ENCODE measurements at places on chromosomes 2 and 18.

- no peak for DNase-seq
Observed at GRCh38 chr2:38446418-38446817, 69.3 kb upstream of the ATL2 start.

- no peak for DNase-seq
Observed at GRCh38 chr2:112776113-112776512, 8.2 kb downstream of the IL1A start.

- DNase-seq: no peak
Observed at GRCh38 chr2:120876526-120877280, 141.0 kb downstream of the GLI2 start.

- no peak for DNase-seq
Observed at GRCh38 chr2:214079032-214079431, 331.8 kb upstream of the VWC2L start.

- DNase-seq: peak; percentile 29
Observed at GRCh38 chr18:41906528-41907146, 48.4 kb upstream of the PIK3C3 start.

GRCh38 chr2:173676647-173677046 lies 288.5 kb downstream of the SP3 start:
- DNase-seq: no peak

- no peak for DNase-seq
Observed at GRCh38 chr2:219622472-219622871, 5.0 kb upstream of the SLC4A3 start.

GRCh38 chr2:165522719-165523118 lies 53.2 kb downstream of the CSRNP3 start:
- DNase-seq: no peak

DNA sequence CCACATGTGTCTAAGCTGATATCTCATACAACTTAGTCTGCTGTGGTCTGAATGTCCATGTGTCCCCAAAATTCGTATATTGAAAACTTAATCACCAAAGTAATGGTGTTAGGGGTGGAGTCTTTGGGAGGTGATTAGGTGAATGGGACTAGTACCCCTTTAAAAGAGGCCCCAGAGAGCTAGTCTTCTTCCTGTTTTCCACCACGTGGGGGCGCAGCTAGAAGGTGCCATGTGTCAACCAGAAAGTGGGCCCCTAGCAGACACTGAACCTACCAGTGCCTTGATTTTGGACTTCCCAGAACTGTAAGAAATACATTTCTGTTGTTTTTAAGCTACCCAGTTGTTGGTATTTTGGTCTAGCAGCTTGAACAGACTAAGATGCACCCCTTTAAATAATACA lies 86.6 kb downstream of the ASB1 start:
- no peak for DNase-seq

DNA sequence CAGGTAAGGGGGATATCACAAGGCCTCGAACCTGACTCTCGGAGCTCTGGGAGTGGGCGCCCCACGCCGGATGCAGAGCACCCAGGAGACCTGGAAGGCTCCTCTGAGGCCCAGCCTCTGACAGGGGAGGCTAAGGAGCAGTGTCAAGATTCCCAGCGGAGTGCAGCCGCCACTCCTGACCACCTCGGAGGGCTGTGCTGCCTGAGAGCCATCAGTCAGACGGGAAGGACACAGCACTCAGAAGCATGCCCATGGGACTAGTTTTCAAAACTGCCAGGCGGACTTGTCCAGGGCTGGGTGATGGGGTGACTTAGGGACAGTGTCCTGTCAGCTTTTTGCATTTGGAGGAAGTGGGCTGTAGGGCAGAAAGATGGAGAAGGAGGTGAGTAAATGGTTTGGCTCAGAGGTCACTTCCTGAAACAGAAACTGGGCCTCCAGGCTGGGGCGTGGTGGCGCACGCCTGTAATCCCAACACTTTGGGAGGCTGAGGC lies 34.6 kb upstream of the B3GNT7 start:
- DNase-seq: no peak

DNA sequence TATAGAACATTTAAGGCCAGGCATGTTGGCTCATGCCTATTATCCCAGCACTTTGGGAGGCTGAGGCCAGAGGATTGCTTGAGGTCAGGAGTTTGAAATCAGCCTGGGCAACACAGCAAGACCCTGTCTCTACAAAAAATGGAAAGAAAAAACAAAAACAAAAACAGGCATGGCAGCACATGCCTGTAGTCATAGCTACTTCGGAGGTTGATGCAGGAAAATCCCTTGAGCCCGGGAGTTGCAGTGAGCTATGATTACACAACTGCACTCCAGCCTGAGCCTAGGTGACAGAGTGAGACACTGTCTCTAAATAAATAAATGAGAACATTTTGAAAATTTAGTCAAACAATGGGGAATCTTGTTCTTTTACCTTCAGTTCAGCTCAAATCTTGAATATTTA lies 12.1 kb upstream of the YES1 start:
- no peak for DNase-seq

DNA sequence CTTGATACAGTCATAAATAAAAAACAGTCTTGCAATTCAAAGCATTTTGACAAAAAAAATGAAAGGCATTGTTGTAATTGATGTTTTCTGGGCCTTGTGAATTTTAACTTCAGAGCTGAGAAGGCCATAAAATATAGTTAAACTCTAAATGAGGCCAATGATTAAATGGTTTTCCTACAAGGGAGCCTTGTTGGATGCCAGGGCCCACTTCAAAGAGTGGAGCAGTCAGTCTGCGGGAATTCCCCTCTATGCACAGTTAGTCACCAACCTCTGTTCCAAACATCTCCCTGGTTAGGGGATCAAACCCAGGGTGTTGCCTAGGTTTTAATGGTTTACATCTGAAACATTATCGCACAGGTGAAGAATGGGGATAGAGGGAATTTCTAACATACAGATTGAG lies 143.4 kb downstream of the NCKAP5 start:
- DNase-seq: no peak

DNA sequence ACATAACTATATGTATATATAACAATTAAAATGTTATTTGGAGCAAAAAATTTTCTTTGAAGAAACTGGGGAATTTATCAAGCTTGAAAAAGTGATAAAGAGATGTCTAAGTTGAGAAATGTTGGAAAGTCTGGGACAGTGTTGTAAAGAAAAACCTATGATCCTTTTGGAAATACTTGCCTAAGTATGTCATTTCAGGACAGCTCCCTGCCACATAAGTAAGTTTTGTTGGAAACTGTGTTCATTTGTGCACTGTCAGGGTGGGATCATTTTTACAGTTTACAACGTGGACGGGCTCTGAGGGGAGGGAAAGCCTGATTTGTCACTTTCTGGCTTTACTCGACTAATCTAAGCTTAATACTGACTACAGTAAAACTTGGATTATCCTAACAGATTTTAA lies 10.4 kb upstream of the COL3A1 start:
- no peak for DNase-seq

- no peak for DNase-seq
Observed at GRCh38 chr18:71583252-71583651, 960.9 kb downstream of the CBLN2 start.

- DNase-seq: no peak
Observed at GRCh38 chr2:169015943-169016342, 15.2 kb downstream of the ABCB11 start.

DNA sequence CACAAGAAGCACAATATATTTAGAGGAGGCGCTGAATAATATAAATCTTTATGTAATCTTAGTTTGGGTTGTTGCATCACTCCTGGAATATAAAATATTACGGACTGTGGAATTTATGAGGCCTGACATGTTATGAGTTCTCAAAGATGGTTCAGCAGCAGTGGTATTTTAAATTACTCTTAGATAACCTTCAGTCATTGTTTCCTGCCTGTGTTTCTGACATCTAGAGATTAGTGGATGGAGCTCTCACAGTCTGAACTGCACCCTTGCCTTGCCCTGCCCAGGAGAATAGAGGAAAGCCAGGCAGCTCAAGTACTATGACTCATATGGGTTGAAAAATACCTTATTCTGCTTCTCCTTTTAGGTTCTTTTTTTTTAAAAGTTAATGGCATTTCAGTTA lies 70.0 kb downstream of the ACSL3 start:
- DNase-seq: no peak

DNA sequence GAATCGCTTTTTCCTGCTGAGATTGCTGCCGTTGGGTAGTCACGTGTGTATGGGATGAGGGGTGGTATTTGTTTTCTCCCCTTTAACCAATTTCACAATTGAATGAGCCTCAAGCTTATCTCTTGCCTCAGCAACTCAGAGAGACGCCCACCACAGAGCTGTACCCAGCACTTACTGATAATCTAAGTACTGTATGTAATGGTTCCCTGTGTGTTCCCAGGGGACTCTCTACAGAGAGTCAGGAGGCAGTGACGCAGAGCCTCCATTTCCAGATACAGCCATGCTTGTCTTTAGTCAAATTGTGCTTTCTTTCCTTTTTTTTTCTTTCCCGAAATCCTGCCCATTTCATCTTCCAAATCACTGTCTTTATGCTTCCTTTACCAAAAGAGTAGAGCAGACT lies 1102.1 kb upstream of the KLHL29 start:
- DNase-seq: no peak

GRCh38 chr18:75351409-75351808 lies 76.1 kb downstream of the SMIM21 start:
- no peak for DNase-seq

GRCh38 chr2:68362069-68362468 lies 3.0 kb upstream of the PLEK start:
- peak; percentile 14 for DNase-seq

- DNase-seq: peak; percentile 32
Observed at GRCh38 chr2:10575609-10576280, 114.0 kb downstream of the NOL10 start.

- no peak for DNase-seq
Observed at GRCh38 chr2:105859694-105859951, 114.9 kb downstream of the NCK2 start.

- DNase-seq: no peak
Observed at GRCh38 chr2:69119104-69119894, 106.3 kb downstream of the ANTXR1 start.

DNA sequence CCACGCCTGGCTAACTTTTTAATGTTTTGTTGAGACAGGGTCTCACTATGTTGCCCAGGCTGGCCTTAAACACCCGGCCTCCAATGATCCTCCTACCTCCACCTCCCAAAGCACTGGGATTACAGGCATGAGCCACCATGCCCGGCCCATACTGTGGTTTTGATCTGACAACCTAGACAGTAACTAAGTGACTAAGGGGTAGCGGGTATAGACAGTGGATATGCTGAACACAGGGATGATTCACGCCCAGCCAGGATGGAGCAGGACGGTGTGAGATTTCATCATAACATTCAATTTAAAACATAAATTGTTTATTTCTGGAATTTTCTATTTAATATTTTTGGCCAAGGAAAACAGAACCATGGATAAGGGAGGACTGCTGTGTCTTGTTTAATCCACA lies 36.0 kb upstream of the YPEL5 start:
- DNase-seq: no peak

GRCh38 chr2:146867477-146867986 lies 977.3 kb upstream of the ACVR2A start:
- no peak for DNase-seq

GRCh38 chr2:61141151-61141550 lies 20.8 kb upstream of the C2orf74 start:
- DNase-seq: no peak

GRCh38 chr18:27954226-27954625 lies 222.7 kb downstream of the CDH2 start:
- DNase-seq: peak; percentile 44

DNA sequence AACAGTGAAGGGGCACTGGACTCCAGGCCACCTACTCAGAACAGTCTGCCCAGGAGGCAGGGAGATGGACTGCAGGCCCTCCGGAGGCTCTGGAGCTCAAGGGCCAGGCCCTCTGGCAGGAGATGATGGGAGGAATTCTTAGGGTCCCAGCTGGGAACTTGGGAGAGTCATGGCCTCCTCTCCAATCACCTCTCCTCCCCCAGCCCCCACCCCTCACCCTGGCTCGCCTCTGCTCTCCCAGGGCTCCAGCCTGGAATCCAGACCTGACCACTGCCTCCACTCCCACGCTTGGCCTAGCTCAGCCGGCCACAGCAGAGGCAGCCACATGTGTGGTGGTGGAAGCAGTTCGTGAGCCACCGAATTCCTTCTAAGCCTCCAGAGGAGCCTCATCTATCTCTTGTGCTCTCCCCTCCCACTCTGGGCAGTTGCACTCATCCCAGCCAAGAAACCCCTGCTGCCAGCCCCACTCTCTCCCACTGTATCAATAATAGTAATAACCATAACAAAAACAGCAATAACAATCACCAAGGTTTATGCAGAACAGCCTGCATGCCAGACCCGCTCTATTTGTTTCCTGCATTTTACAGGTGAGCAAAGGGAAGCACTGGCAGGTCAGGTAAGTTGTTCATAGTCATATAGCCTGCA lies 67.4 kb downstream of the TNS1 start:
- DNase-seq: no peak

- no peak for DNase-seq
Observed at GRCh38 chr2:128520340-128520739, 201.7 kb upstream of the HS6ST1 start.

DNA sequence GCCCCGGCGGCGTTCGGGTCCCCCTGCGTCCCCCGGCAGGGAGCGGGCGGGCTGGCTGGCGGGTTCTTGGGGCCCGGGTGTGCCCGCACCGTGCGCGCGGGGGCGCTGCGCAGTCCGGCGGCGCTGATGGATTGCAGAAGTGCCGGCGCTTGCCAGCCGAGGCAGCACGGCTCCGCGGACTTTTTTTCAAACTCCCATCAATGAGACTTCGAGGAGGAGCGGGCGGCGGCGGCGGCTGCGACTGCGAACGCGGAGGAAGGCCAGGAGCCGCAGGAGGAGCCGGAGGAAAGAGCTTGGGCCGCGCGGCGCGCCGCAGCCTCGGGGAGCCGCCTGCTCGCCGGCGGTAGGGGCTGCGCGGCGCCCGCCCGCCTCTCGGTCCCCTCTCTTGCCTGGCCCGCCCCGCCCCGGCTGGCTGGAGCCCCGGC lies at the start of gene GLI2:
GLI2 (plus strand) TSS at position 123 of the 425 bp plus-strand sequence. CDS start 61,453 bp downstream, outside the sequence.
- DNase-seq: peak; percentile 57

GRCh38 chr18:42155024-42155423 lies 200.0 kb downstream of the PIK3C3 start:
- no peak for DNase-seq

DNA sequence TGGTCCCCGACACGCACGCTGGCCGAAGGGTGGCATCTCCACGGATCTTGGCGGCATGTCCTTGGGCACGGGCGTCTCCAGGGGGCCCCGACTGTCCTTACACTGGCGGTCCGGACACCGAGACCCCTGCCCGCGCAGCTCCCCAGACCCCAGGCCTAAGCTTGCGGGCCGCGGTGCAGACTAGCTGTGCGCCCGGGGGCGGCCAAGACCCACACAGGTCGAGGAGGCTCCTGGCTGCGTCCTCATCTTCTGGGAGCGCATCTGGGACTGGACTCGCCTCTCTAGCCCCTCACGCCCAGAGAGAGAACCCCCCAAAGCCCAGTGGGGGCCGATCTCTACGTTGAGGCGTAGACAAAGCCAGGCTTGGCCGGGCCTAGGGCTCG lies 475 bp upstream of the TWIST2 start:
- DNase-seq: no peak

GRCh38 chr2:33673937-33674336 lies 74.8 kb upstream of the FAM98A start:
- no peak for DNase-seq

GRCh38 chr2:81481242-81481993 lies 1176.9 kb upstream of the LRRTM1 start:
- no peak for DNase-seq
